ENCODE measurements at places on chromosomes 4 and X.

DNA sequence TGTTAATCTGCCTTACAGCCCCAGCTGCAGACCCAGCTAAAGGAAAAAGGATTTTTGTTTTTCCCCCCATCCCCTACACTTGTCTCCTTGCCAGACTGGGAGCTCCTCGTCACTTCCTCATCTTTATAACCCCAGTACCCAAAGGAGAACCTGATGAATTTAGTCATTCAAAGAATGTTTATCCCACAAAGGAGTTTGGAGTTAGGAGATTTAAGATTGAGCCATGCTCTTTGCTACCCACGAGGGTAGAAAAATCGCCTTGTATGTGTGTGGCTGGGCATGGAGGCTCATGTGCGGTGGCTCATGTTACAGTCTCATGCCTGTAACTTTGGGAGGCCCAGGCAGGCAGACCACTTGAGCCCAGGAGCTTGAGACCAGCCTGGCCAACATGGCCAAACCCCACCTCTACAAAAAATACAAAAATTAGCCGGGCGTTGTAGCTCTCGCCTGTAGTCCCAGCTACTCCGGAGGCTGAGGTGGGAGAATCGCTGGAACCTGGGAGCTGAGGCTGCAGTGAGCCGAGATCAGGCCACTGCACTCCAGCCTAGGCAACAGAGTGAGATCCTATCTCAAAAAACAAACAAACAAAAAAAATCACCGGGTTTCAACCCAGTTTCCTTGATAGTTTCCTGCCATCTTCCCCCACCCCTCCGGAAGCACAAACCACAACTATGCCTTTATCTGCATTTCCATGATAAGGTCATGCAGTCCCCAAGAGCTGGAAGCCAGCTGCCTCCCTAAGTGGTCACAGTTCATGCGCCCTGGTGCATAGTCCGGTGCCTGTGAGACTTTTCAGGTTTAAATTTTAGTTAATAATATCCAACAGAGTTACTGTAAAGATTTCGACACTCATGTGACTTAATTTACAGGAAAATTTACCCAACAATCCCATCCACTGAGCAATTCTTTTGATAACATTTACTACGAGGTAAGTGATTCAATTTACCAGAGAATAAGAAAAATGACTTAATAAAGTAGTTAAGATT lies 1.5 kb downstream of the CFAP97 start:
- peak; percentile 27 for DNase-seq

DNA sequence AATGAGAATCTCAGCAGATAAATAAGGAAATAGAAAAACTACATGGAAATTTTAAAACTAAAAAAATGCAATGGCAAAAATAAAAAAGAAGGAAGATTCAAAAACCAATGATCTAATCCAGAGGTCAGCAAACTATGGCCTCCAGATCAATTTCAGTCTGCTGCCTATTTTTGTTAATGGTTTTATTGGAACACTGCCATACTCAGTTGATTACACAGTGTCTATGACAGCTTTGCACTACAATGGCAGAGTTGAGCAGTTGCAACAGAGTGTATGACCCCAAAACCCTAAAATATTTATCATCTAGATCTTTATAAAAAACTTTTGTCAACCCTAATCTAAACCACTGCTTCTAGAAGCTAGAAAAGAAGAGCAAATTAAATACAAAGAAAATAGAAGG lies 170.3 kb downstream of the RAB28 start:
- DNase-seq = peak; percentile 13

DNA sequence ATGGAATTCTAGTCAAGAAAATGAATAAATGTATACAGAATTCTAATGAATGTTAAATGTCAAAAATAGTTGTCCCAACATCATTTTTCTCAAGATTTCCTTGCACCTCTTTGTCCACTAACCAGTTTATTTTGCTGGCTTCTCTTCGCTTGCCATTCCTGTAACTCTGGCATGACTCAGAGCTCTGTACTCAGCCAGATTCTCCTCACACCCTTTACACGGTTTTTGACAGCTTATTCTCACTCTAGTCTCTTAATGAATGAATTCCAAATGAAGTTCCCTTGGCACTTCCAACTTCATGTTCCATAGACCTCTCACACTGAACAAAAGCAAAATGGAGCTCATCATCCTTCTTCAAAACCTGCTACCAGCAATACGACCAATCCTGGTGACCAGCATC lies 419.3 kb upstream of the SLIT2 start:
- DNase-seq = peak; percentile 31

DNA sequence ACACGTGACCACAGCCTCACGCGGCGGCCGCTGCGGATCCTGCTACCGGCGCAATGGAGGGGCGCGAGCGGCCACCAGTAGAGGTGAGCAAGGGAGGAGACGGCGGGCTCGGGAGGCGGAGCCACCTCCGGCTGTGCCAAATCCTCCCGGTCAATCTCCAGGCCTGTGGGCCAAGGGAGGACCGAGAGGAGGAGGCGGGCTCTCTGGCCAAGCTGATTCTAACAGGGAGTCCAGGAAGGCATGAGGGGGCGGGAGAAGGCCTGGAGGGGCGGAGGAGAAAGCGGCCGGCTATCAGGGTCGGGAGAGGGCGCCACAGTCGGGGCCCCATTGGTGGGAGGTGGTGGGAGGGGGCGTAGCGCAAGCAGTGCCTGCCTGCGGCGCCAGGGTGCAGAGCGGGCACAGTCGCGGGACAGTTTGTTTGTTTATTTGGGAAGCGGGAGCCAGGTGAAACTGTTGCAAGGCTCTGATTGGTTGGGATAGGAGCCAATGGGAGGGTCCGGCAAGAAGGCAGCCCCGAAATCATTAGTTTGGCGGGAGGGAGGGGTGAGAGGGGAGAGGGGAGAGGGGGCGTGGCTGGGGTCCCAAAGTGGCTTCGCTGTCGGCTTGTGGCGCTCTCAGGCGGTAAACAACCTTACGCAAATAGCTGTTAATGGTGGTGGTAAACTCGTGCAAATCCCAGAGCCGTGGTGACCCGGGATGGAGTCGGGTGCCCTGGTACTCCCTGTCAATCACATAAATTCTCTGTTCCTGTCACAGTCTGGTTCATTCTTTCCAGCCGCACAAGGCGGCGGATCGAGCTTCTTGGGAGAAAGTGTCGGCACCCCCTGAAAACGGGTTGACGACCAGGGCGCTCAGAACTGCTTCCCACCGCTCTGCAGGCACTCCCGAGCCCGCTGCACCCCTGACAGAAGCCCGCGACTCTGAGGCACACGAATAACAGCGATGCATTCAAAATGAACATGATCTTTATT lies at the start of gene IRS4:
Gene IRS4 (minus strand): TSS at position 55 of the 971 bp plus-strand sequence.
- peak; percentile 2 for DNase-seq

DNA sequence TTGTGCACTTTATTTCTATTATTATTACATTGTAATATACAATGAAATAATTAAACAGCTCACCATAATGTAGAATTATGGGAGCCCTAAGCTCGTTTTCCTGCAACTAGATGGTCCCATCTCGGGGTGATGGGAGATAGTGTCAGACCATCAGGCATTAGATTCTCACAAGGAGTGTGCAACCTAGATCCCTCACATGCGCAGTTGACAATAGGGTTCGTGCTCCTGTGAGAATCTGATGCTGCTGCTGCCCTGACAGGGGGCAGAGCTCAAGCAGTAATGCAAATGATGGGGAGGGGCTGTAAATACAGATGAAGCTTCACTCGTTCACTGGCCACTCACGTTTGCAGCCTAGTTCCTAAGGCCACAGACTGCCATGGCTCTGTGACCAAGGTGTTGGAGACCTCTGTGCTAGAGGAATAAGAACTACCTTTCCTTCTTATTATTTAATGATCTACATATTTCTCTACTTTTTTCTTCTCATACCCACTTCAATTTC lies 492.9 kb upstream of the INTU start:
- DNase-seq = no peak

- DNase-seq = no peak
Measured at GRCh38 chr4:143036443-143036842, 148.3 kb upstream of the USP38 start.

GRCh38 chr4:160562661-160563060 lies 1459.8 kb downstream of the RAPGEF2 start:
- DNase-seq = no peak

DNA sequence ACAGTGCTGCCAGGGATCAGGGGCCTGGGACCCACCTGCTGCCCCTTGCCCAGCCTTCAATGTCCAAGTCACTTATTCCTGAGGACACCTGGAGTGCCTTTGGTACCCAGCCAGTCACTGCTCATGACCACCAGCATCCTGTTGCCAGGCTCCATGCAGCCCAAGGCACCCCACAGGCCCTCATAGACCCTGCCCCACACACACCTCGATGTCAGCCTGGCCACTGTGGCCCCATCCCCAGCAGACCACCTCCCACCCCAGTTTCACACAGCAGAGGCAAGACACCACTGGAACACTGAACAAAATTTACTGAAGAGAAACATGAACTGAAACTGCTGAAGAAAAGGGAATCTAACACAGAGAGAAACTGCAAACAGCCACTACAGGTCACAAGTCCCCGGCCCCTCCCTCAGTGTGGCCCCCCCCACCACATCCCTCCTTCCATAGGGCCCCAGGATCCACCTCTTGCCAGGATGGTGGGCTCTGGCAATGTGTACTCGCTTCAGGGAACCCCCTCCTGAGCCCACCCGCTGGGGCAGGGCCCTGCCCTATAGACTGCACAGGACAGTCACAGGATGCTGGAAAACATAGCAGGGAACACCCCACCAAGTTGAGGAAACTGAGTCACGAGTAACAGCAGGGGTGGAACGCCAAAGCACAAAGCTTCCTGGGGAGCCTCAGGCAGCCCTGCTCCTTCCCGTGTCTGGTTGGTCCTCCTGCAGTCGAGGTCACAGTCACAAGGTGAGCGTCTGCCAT lies 5.2 kb downstream of the PNMA5 start:
- no peak for DNase-seq

DNA sequence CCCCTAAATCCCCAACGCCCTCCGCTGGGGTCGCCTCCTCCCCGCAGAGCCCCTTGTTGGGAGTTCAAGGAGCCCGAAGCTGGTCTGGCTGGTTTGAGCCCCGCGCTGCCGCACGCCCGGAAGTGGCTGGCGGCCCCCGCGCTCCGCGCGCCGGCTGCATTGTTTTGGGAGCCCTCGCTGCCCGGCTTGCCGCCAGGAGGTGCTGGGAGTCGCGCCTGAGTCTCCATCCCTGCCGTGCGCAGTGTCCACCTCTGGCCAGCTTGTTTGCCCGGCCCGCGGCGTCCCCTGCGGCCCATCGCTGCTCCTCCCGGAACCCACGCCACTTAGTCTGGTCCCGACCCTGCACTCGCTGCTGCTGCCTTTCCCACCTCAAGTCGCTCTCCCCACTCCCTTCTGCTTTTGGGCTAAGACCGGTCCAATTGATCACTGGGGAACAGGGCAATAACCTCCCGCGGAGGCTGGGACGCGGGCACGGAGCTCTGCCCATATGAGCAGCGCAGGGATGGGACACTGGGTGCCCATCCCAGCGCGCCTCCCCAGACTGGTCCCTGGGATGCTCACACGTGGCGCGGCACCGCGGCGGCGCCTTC lies 2.2 kb upstream of the SFRP2 start:
- DNase-seq = peak; percentile 64

GRCh38 chr4:25914670-25915352 lies 791 bp downstream of the SMIM20 start:
- no peak for DNase-seq

GRCh38 chr4:67550451-67550850 lies 5.1 kb upstream of the CENPC start:
- no peak for DNase-seq

DNA sequence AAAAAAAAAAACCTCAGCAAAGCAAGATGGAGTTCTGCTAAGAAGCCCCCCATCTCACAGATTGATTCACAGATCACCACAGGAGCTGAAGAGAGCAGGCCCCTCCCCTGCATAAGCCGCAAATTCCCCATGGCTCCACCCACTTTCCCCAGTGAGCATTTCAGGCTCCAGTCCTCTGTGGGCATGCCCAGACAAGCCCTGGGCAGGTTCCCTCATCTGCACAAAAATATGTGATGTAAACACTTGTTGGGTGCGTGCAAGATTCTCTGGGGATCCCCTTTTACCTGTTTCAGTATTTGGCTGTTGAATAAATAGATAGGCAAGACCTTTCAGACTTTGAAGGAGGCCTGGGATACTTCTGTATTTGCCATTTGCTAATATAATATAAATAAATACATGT lies 514.3 kb downstream of the PCDH7 start:
- no peak for DNase-seq

DNA sequence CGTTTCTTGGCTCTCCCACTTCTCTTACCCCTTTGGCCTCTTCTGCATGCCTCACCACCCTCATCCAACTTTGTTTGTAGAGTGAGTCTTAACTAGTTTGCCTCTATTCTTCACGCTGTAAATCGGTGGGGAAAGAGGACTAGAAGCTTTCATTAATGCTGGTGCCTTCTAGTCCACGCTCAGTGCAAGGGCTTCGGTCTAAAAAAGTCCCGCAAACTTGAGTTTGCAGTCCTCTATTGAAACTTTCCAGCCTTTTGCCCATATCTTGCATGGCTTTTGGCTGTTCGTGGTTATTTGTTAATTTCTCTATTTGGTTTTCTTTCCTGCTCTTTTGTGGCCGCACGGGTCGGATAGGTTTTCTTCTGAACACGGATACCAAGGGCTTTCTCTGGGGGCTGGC lies 868 bp downstream of the DACH2 start:
- DNase-seq = no peak

- peak; percentile 7 for DNase-seq
Measured at GRCh38 chr4:46444318-46445000, 54.5 kb upstream of the GABRA2 start.

- DNase-seq = peak; percentile 42
Measured at GRCh38 chr4:137610960-137611359, 78.7 kb upstream of the PCDH18 start.

DNA sequence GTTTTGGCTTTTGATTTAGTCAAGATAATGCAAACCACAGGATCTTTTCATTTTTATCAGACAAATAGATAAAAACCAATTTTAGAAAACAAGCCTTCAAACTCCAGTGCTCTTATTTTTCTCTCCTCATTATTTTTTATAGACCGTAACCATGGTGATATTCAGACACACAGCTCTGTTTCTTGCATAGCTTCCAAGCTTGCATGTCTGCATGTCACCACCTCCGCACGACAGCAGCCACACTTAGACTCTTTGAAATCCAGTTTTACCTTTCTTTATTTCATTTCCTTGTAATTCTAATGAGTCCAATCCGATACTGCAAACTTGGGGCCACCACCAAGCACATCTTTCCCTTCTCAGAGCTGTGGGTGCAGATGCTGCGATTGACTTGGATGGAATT lies 94.3 kb upstream of the GPM6A start:
- no peak for DNase-seq

GRCh38 chr4:149120331-149121022 lies 678.3 kb upstream of the NR3C2 start:
- DNase-seq = peak; percentile 26

- no peak for DNase-seq
Measured at GRCh38 chrX:31962256-31962655, 890.4 kb upstream of the FTHL17 start.

DNA sequence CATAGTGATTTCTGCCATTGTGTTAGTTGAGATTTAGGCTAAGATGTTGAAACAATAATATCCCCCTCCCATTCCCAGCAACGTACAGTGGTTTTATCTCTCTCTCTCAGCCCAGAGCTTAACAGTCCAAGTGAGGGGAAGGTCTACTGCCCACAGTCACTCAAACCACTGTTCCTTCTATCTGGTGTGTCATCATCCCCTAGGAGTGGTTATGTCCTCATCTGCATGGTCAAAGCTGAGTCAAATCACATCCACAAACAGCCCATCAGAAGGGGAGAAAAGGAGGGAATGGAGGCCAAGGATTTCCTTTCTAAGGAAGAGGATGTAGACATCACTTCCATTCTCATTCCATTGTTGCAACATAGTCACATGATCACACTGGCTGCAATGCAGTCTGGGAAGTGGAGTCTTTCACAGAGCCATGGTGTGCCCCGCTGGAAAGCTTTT lies 42.8 kb upstream of the CHRNA9 start:
- DNase-seq = peak; percentile 90

GRCh38 chrX:18883961-18884765 lies 99.8 kb downstream of the PHKA2 start:
- DNase-seq = no peak

GRCh38 chr4:126071346-126072333 lies 756.9 kb downstream of the FAT4 start:
- DNase-seq = peak; percentile 86
